Transverse colon (tissue), 4 donors: ENCODE measurements at places on chromosomes 11 and 22. TPM values are rescaled to one million over a fixed set of nuclear protein-coding genes. Genes with fewer than 3 reads are reported as not detected.
A peak's percentile ranks its signal among the peaks of the same experiment; 100 is the strongest.

- DNase-seq, result peak; percentile 37
These were observed 71.1 kb downstream of the LARGE2 start for GRCh38 chr11:45993531-45994001.

DNA sequence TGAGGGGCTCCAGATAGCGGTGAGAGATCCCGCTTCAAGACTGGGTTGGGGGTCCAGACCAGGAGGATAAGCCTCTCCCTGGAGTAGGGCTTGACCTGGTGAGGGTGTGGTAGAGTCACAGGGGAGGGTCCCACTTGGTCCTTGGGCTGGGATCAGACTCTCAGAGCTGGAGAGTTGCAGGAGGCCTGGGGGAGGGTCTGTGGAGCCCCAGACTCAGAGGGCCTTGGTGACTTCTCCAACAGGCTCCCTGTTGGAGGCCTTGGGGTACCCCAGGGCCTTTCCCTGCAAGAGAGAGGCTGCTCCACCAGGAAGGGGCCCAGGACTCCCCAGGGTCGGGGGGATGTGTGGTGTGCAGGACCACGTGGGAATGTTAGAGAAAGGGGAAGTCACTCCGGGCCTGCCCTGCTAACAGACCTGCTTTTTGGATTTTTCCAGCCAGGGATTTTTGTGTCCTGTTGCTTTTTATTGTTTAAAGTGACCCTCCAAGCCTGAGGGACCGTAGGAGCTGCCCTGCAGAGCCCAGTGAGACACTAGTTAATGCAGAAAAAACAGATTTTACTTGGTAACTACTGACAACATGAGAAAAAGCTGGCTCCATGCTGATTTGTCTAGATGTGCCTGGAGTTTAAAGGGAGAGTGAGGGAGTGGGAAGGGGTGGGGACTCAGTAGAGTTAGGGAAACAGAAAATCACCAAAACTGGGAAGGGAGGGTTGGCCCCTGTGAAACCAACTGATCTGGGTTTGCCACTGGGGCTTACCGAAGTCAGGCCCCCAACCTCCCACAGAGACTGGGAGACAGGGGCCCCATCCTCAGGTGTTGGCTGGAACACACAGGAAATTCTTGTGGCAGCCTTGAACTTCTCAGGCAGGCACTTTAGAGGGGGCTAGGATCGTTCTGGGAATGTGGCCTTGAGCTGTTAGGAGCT lies 801 bp upstream of the TXNRD2 start:
- DNase-seq, result no peak

DNA sequence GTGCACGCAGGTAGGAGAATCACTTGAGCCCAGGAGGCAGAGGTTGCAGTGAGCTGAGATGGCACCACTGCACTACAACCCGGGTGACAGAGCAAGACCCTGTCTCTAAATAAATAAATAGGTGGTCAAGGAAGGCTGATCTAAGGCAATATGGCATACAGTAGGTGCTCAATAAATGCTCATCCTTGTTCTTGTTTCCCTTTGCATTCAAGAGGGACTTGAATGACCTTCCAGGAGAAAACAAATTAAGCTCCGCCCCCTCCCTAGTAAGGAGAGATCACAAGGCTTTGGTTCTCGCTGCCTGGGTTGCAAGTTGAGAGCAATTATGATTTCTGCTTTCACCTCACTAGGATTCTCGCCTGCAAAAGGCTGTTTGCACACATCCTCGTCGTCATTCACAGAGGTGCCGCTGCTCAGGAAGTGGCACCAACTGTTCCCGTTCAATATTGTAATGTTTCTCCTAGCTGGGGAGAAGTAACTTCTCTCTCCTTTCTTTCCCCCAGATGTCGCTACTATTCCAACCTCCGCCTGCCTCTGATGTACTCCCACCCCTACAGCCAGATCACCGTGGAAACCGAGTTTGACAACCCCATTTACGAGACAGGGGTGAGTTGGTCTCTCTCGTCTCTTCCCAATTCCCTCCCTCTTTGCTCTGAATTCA lies 51.8 kb upstream of the ASPHD2 start:
- DNase-seq, result no peak

GRCh38 chr11:65502555-65503367 lies 3.9 kb downstream of the MALAT1 start:
- no peak for DNase-seq

DNA sequence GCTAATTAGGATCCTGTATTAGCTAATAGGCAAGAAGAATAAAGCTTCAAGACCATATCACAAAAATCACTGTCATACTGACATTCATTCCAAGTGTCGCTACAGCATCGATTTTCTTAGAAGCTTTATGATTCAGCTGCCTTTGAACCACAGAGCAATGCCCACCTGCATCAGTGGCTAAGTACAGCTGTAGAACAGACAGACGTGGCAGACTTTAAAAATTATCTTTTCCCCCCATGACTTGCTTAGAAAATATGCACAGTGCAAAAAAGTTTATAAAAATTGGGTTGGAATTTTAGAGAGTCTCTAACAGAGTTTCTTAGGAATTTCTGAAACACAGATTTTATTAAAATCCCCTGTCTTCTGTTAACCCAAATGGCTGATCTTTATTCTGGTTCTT lies 120.8 kb downstream of the CADM1 start:
- no peak for DNase-seq

- DNase-seq, result no peak
These were observed 1.4 kb downstream of the OR52N2 start for GRCh38 chr11:5809905-5810795.

DNA sequence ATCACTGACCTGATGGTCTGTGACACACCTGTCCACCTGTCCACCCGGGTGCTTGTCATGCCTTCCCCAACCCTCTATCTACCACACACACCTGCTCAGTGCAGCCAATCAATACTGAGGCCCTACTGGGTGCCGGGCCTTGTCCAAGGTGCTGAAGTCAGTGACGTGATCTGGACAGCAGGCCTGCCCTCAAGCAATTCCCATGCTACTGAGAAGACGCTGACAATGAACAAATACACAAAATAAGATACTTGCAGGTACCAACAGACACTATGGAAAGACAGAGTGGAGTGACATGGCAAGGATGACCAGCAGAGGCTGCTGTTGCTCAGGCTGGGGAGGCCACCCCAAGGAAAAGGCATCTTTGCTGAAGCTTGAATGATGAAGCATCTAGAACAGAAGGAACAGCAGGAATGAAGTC lies 21.2 kb downstream of the PLAAT3 start:
- DNase-seq, result peak; percentile 18

TMPRSS4 gene
- total RNA-seq, result 247 TPM

SORL1 gene
- 338 TPM for total RNA-seq

CNGA4 gene
- not detected for total RNA-seq

DNA sequence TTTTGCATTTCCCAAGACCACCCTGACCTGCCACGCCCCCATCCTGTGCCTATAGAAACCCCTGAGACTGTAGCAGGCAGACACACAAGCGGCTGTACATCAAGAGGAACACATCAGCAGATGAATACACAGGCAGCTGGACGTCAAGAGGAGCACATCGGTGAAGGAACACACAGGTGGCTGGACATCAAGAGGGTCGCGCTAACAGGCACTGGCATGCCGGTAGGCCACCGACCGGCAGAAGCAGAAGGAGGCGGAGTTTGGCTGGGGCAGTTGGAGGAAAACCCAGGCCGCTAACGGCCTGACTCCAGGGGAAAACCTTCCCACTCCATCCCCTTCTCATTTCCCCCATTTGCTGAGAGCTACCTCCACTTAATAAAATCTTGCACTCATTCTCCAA lies 5.4 kb upstream of the IPO7 start:
- no peak for DNase-seq

GRCh38 chr22:25062386-25063085 lies 110.0 kb downstream of the KIAA1671 start:
- peak; percentile 31 for DNase-seq

- no peak for DNase-seq
These were observed 98.8 kb upstream of the CD82 start for GRCh38 chr11:44466531-44467205.

DNA sequence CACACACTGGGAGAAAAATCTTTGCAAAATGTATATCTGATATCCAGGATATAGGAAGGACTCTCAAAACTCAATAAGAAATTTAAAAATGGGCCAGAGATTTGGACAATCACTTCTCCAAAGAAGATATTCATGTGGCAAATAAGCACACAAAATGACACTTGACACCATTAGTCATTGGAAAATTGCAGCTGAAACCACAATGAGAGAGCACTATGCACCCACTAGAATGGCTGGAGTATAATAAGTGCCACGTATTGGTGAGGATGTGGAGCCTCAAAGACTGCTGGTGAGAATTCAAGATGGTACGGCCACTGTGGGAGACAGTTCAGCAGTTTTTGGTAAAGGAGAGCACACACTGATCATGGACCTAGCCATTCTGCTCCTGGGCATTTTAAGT lies 12.8 kb upstream of the OSBPL5 start:
- DNase-seq, result no peak

DNA sequence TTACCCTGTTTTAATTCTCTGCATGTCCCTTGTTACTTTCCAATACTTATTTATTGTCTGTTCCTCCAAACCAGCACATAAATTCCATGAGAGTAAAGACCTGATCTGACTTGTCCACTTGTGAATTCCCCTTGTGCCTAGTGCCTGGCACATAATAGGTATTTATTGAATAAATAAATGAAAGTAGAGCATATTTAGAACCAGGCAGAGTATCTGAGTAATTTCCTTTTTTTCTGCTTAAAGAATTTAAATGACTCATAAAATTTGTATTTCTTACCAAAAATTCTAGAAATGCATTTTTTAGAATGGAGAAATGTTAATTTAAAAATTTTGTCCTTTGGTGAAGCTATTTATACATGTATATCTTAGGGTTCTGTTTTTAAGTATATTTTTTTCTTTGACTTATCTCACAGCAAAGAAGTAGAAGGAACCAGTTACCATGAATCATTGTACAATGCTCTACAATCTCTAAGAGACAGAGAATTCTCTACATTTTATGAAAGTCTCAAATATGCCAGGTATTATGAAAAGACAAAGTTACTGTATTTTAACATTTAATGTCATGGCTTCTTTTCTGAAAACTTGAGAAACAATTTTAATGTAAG lies 96.8 kb downstream of the ATM start:
- no peak for DNase-seq

GRCh38 chr11:48270621-48271020 lies 7.0 kb downstream of the OR4X1 start:
- DNase-seq, result no peak

DNA sequence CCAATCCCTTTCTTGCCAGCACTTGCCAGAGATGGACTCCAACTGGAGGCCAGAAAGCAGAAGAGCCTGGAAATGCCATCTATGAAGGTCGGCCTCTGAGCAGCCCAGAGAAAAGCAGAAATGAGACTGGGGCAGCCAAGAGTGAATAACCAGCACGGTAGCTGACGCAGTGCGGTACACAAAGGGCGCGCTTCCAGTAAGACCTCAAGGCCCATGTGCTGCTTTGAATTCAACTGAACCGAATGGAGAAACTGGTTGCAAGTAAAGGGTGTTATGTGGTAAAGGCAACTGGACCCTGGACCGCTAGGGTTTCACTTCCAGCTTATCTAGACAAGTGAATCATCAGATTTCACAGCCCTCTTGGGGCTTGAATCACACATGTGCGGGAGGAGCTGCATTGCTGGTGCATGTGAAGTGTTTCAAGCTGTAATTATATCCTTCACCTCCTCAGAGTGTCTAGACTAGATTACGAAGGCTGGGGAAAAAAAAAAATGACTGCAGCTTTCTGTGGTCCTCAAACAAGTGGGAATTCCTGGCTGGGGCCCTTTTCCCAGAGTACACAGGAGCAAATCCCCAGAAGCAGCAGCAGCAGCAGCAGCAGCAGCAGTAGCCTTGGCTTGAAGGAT lies 128.9 kb downstream of the CCDC34 start:
- peak; percentile 56 for DNase-seq

DNA sequence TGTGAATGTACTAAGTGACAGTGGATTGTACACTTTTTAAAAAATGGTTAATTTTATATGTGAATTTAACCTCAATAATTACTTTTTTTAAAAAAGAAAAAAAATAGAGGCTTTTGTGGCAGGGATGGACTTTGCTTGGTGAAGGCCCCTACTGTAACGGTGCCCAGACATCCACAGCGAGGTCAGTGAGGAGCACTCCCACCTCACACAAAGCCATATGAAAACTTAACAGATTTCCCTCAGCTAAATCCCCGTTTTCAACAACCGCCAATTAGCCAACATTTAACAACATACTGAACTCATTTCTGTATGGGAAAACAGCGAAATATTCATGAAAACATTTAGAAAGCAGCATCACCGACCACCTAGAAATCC lies 642 bp upstream of the C11orf58 start:
- no peak for DNase-seq

OR4C3 gene
- total RNA-seq, result not detected

DNA sequence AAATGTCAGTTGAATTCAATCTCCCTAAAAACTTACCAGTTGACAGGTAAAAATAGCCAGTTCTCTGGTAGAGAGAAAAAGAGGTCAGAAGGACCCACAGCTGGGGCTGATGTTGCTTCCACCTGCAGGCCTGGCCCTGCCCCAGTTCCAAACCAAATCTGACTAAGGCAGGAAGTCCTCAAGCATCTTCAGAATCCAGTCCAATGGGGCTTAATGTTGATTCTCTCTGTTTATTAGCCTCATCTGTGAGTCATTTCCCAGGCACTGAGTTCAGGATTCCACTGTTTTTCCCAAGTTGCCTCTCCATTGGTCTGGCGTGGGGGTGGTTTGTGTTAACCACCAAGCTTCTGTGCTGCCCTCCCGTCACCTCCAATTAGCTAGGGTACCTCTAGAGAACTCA lies 601.8 kb downstream of the INSC start:
- DNase-seq, result no peak

- peak; percentile 37 for DNase-seq
These were observed 46.8 kb downstream of the PAMR1 start for GRCh38 chr11:35478471-35479091.

- DNase-seq, result no peak
These were observed 389.7 kb downstream of the BRD1 start for GRCh38 chr22:49437956-49438355.

- DNase-seq, result no peak
These were observed 1.9 kb downstream of the BTG4 start for GRCh38 chr11:111510311-111510710.

DNA sequence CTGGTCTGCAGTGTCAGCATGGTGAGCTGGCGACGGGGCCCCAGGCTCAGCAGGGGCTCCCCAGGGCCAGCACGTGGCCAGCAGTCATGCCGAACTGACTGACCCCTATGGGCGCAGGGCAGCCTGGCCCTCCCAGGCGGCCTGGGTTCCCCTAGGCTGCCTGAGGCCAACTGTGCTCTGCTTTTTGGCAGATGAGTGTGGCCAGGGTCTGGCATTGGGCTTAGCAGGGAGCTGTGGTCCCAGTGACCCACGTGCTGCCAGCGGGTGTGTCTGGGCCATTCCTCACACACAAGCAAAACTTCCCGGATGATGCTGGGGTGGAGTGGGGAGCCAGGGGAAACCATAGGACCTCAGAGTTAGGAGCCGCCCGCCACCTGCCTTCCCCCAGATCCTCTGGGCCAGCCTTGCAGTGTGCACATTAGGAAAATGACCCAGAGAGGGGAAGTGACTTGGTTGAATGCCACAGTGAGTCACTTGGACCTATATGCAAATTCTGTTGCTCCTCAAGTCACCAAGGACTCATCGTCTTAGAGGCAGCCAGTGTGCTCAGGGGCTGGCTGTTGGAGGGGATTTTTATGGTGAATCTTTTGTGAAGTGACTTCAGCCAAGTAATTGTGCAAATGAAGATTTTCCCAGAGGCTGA lies 6.5 kb downstream of the ADORA2A start:
- peak; percentile 60 for DNase-seq

SAA4 gene
- total RNA-seq, result not detected
